ENCODE measurements at places on chromosomes 2 and 18. TPM values are rescaled to one million over a fixed set of nuclear protein-coding genes. Genes with fewer than 3 reads are reported as not detected.

SH2D6 gene
- under 0.01 TPM for total RNA-seq

TRIB2 gene
- 20.7 TPM for total RNA-seq

BOLL gene
- not detected for total RNA-seq

SCN1A gene
- total RNA-seq, result 0.37 TPM

CTLA4 gene
- total RNA-seq, result not detected

MAP2 gene
- 0.78 TPM for total RNA-seq

NT5DC4 gene
- not detected for total RNA-seq

TTC21B gene
- total RNA-seq, result 21.3 TPM

GPR45 gene
- total RNA-seq, result not detected

DYSF gene
- 0.20 TPM for total RNA-seq

IL18RAP gene
- not detected for total RNA-seq

SOX11 gene
- total RNA-seq, result not detected
